ENCODE measurements at places on chromosomes 5 and 9.

DNA sequence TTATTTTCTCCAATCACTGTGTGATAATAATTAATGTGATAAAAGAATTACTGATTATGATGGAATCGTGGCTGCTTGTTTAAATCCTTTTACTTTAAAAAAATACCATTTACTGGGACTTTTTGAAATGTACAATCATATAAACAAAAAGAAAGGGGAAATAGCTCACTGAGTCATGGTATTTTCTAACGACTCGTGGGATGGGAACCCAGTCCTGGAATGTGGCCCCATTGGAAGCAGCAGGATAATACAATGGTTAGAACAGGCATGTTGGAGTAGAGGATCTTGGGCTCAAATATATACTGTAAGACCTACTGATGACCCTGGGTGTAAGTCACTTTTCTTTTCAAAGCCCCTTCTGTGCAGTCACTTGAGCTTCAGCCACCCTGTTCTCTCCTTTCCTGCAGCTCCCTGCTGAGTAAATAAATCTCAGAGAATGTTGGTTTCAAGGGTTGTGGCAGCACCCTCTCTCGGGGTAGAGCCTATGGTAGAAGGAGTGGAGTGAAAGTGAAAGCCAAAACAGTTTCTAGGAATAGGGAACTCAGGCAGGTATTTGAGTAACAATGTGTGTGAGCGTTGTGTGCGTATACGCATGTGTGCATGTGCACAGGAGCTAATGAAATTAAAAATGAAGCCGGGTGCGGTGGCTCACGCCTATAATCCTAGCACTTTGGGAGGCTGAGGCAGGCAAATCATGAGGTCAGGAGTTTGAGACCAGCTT, 40.8 kb upstream of the LARP1 start:
- DNase-seq, result no peak

GRCh38 chr5:109307456-109307855, 102.3 kb downstream of the PJA2 start:
- no peak for DNase-seq

DNA sequence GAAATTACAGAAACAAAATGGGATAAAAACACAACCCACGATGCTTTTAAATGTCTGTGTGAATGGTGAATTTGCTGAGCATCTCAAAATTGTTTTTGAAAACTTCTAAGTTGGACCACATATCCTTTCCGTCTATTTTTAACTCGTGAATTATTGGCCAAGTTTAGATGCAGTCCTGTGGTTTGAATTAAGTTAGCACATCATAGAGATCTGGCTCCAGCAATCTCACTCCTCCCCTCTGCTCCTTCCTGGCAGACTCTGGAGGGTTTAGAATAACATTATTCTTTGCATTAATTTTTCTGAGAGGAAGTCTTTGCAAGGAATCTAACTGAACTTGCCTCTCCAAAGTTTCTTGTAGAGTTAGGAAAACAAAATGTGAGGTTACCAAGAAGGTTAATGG, 14.5 kb upstream of the ANKRD55 start:
- DNase-seq, result no peak

DNA sequence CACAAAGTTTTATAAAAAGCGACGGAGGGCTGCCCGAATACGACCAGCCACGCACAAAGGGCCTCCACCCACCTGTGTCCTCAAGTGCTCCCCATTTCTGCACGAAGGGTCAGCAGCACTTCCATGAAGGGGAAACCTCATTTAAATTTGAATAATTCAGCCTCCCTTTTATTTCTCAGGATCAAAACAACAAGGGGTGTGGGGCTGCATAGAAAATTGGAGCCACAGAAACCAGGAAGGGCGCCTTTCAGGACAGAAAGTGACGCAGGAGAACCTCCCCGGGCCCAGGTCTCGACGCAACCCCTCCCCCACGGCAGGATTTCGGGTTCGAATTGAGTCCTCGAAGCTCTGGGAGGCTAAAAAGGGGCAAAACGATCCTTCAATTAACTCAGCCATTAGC, 2.1 kb downstream of the NRARP start:
- DNase-seq, result no peak

DNA sequence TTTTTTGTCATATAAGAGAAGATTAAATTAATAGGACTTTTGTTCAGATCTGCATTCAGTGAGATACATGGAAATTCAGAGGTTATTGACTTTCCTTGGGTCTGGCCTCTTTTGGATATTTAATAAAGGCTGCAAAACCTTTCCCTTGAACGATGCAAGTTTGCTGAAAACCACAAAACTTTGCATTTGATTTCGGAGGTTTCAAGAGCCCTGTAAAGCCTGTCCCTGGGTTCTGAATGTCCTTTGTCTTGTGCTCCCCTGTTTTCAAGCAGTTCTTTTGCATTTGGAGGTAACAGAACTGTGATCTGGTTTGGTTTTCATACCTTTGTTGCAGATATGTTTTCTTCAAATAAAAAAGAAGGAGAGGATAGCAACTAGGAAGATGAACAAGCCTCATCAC, 188.1 kb upstream of the DMRT1 start:
- DNase-seq, result no peak

DNA sequence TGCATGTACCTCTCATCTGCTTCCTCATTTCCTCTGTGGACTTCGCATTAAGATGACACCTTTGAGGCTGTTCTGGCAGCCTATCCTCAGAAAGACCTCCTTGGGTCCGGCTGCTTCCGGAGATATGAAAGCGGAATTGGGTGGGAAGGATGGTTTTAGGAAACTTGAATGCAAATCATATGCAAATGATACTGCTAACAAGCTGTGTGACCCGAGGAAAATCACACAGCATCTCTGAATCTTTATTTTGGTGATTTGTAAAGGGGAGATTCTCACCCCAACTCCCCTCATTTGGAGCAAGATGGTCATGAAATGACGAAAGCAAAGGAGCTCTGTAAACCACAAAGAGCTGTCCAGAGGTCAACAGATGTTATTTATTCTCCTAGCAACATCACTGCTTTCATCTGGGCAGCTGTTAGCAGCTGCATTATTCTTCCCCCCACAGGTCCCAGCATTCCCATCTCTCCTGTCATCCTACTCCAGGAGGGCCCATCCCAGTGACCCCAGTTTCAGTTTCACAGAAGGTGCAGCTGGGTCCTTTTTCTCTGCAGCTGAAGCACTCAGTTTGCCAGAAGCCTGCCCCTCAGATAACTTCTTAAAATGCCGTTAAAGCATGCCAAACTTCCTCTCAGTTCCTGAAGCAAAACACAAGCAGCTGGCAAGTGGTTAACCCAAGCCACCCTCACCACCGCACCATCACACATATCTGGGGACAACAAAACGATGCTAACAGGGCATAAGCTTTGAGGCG, 269.5 kb downstream of the SEC61B start:
- DNase-seq, result no peak

Measured in posterior cingulate gyrus (tissue), 11 donors.